ENCODE measurements at places on chromosomes 1 and 21.
A peak's percentile ranks its signal among the peaks of the same experiment; 100 is the strongest.

GRCh38 chr1:235739631-235740030 is 90.0 kb upstream of the GNG4 start:
- DNase-seq: no peak

DNA sequence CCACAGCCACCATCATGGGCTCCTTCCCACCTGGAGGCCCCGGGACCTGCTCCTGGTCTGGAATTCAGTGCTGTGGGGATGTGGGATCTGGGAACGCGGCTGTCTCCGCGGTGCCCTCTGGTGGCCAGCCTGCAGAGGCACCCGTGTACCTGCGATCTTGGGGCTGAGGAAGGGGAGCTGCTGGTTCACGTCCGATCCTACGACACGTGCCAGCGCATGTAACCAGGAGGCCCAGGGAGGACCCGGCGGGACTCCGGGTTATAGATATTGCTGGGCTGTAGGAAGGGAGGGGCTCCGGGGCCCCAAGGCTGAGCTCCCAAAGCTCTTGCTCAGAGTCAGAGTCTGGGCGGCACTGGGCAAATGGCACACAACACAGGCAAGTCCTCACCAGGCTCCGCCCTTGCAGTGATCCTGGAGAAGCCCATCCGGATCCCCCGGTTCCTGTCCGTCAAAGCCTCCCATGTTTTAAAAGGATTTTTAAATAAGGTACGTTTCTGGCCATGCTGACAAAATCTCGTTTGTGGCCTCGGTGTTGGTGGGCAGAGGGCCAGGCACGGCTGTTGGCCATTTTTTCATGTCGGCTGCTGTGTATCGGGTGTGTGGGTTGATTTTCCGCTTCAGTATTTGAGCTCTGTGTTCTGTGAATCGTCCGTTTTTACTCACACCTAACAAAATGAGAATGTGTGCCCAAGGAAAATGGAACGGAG is 20.1 kb downstream of the FAAP20 start:
- no peak for DNase-seq

DNA sequence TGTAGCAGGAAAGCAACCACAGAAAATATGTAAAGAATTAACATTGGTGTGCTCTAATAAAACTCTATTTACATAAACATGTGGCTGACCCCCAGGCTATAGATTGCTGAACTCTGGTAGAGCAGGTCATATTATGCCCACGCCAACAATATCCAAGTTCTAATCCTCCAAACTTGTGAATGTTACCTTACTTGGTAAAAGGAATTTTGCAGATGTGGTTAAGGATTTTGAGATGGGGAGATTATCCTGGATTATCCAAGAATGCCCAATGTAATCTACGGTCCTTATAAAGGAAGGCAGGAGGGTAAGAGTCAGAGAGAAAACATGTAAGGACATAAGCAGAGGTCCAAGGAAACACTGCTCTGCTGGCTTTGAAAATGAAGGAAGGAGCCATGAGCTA is 201.0 kb downstream of the USH2A start:
- peak; percentile 65 for DNase-seq

- DNase-seq: no peak
Observed at GRCh38 chr21:36522219-36522808, 42.4 kb upstream of the CLDN14 start.

DNA sequence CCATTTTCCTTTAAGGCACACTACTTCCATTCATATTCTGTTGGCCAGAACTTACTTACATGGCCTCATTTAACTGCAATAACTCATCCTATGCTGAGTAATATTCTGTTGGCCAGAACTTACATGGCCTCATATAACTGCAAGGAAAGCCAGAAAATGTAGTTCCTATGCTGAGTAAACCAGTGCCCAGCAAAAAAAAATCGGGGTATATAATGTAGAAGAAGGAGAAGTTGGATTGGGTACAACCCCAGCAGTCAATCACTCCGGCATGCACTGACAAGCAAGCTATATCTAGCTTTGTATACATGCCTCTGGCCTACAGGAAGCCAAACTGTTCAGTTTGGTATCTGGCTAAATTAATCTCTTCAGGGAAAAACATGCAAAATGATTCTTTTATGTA is 39.4 kb upstream of the PPIH start:
- no peak for DNase-seq

GRCh38 chr1:3586986-3587759 is 24.1 kb downstream of the MEGF6 start:
- no peak for DNase-seq

DNA sequence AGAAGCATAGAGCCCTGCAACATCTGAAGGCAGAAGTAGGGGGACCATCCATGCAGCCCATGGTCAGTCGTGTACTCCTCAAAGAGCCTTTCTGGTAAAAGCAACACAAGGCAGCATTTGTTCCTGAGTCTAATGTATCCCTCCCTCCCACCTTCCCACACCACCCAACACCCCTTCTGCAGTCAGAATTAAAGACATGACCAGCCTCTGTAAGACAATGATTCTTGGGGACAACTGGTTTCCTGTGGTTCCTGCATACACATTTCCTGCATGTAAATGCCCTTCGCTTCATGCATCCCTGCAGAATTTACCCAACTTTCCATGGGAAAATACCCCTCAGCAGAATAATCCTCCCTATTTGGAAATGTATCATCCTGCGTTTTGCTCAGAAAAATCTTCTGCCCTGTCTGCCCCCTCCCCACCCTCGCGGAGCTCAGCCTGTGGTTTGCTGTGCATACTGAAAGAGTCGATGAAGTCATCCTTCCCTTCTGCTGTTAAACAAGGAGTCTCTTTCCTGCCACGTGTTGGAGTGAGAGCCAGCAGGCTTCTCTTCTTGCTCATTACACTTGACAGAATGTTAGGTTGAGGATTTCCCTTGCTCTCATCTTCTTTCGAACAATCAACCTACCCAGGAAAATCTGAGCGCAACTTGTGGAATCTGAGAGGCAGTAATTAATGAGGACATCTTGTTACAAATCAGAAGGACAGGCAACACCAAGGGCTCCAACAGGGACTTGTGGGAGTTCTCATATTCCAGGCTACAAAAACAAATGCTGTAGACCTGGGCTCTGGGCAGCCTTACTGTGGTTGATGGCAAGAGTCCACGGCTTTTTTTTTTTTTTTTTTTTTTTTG is 4.7 kb downstream of the TNN start:
- DNase-seq: no peak

DNA sequence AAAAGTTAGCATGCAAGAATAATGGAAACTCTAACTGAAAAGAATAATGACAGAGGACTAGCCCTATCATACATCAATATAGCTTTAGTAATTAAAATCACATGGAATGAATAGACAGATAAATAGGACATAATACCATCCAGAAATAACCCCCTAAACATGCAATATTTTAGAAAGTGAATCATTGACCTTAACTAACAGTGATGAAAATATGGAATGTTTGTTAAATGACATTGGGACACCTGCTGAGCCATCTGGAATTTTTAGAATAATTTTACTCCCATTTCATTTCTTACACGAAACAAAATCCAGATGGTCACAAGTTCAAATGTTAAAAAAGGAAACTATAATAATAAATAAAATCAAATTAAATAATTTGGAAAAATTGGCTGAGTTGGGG is 53.1 kb upstream of the FMO3 start:
- DNase-seq: no peak

- no peak for DNase-seq
Observed at GRCh38 chr1:228770779-228771223, 35.5 kb downstream of the RHOU start.

DNA sequence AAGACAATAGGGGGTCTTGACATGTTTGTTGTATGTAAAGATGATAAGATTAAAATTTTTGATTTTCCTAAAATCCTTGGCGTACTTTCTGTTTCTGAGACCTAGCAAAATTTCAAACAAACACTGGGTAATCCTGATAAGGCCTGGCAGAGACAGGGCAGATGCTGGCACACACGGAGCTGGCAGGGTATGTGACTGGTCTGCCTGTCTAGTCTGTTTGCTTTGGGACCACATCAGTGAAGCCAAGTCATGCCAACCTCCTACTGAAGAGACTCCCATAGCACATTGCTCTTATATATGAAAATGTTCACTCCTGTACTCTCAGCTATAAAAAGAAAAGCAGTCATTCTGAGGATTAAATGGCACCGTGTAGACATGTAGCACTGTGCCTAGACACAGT is 14.1 kb downstream of the TOR3A start:
- no peak for DNase-seq

GRCh38 chr21:18318156-18318555 is 73.5 kb downstream of the CHODL start:
- no peak for DNase-seq

DNA sequence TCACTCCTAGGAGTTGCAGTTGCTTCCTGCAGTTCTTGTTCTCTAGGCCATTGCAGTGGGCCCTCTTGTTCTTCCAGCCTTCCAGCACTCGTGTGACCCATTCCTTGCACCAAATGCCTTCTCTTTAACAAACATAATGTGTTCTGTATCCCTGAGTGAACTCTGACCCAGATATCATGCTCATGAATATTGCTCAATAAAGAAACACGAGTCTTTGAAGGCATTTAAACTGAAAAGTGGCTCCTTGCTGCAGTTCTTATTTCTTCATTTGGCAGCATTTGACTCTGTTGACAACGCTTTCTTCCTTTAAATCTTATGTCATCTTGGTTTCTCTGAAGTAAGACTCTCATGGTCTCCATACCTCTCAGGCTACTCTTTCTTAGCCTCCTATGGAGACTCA is 100.7 kb upstream of the PDE4B start:
- DNase-seq: no peak

GRCh38 chr1:12397462-12398450 is 167.9 kb downstream of the VPS13D start:
- DNase-seq: no peak

DNA sequence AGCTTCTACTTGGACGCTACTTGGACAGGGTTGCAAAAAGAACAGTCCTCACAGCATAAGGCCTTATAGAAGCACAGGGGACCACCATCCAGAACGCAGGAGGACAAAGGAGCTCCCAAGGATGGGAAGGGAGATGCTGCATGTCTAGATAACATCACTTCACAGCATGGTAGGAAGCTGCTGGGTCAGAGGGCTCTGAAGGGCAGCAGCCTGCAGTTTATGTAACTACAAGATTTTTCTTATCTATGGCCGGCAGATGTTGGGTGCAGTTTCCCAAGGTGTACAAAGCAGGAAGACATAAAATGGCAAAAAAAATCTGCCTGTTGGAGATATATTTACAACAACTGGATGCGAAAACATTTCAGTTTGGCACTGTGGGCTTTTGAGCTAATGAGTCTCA is 45.3 kb upstream of the SLC5A9 start:
- DNase-seq: no peak

DNA sequence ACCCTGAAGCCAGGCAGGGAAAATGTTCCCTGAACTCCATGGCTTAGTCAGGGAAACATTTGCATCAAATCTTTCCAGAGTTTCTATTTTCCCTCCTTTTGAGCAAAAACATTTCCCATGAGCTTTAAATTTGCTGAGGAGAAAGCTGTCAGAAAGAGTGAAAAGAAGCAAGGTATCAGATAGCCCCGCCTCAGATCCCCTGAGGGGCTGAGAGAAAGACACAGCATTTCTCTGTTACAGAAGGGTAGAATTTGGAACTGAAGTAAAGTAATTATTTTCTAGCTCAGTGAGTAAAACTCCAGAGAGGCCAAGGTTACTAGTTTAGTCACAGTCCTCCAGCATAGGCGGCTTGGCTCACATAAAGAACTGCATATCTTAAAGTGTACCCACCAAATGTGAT is 10.6 kb downstream of the FMO1 start:
- no peak for DNase-seq

- no peak for DNase-seq
Observed at GRCh38 chr1:116365857-116366256, 7.2 kb upstream of the ATP1A1 start.

DNA sequence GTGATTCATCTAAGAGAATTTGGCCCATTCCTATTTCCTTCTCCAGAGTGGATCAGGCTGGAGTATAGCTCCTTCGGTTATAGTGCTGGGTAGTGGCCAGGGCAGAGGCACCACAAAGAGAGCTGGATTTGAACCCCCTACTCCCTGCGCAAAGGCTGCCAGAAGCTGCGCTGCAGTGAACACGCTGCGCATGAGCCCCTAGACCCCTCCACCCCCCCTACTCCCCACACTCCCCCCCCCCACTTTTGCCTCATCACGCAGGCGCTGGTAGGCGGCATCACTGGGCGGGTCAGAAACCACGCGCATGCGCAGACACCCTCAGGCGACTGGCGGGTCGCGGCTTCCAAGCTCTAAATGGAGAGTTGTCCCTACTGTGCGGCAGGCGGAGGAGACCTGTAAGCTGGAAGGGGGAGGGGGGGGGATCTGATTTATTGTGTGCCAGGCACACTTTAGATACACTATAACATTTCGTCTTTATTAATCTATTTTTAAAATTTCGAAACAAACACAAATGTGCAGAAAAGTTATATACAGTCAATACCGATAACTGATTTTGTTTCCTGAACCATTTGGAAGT is 38.7 kb upstream of the HMGN1 start:
- DNase-seq: no peak

GRCh38 chr21:45330075-45330781 is 42.5 kb upstream of the POFUT2 start:
- DNase-seq: no peak

- no peak for DNase-seq
Observed at GRCh38 chr1:53278298-53278725, 40.0 kb upstream of the MAGOH start.

DNA sequence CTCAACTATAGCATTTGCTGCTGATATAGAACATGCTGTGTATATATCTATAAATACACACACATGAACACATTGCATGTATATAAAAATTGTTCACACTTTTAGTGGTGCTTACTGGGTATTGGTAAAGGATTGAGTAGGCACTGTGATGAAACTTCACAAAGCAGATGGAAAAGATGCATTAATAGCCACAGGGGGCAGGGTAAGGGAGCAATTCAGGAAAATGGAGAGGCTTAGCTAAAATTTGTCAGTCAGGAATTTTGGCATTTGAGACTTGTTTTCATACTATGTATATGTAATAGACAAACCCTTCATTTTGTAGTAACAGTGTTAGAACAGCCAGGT is 633 bp upstream of the PPFIA4 start:
- DNase-seq: no peak

DNA sequence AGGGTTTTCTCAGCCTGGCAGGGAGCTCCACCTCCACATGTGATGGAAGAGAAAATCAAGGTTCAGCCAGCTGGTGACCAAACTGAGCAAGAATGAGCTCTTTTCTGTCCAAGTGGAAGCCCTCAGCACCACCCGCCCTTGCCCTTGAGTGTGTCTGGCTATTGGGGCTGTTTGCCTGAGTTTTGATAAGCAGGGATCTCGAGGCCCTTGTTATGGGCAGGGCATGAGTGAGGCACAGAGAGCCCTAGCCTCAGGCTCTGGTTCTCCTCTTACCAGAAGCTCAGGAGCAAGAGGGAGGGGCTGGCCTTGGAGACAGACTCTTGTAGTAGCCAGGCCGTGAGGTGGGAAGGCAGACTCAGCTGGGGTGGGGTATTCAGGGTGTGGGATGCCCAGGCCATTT is 37.5 kb upstream of the ARF1 start:
- no peak for DNase-seq

Measured in NCI-H1048 (cell line).